Stimulated activated CD4-positive, alpha-beta T cell treated with anti-CD3 and anti-CD28 coated beads, Interleukin-15, amount 100 ng/mL, for 1 hour (primary cell): ENCODE measurements at places on chromosomes 11 and 22.

DNA sequence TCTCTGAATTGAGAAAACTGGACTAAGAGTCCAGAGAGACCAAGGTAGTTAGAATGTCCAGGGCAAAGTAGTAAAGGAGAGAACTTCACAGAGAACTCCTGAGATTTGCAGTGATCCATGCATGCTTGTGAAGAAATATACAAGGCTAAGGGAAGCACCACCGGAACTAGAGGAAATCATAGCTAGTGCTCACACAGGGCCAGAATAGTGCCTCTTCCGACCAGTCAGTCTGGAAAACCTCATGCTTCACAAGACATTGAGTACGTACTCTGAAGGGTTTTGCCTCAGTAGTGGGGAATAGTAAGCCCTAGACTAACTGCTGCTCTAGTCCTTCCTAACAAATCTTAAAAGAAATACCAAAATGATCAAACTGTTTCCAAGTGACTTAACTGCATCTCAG, 108.0 kb downstream of the LRRC32 start:
- no peak for DNase-seq

DNA sequence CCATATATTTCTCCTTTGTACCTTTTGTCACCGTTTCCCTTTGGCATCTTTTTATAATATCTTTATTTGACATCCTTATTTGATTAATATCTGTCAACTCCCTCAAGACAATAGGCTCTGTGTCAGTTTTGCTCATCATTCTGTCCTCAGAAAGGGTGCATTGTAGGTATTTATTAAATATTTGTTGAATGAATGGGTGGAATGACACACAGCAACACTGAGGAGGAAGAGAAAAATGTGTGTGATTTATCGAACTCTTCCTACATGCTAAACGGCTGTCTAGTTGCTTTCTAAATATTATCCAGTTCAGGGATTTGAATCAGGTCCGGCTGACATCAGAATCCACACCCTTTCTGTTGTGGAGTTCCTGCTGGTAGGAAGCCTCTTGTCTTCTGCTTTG, 98.2 kb downstream of the NAV2 start:
- no peak for DNase-seq

- no peak for DNase-seq
These were observed 816.3 kb downstream of the NTM start for GRCh38 chr11:132186699-132187098.

DNA sequence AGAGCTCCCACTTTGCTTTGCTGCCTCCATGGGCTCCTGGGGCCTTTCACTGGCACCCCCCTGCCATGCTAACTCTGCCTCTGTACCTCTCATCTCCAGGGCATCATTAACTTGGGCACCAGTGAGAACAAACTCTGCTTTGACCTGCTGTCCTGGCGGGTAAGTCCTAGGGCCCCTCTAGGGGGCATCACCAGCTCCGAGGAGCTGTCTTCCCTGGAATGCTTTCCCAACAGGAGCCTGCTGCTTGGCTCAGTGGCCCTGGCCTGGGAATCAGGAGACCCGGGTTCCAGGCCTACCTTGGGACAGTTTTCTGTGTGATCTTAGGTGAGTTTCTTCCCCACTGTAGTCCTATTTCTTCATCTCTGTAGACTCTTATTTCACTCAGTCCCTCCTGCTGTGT, 5.1 kb downstream of the ACCS start:
- no peak for DNase-seq

GRCh38 chr22:21443735-21444421, 23.3 kb upstream of the TMEM191C start:
- DNase-seq = no peak

DNA sequence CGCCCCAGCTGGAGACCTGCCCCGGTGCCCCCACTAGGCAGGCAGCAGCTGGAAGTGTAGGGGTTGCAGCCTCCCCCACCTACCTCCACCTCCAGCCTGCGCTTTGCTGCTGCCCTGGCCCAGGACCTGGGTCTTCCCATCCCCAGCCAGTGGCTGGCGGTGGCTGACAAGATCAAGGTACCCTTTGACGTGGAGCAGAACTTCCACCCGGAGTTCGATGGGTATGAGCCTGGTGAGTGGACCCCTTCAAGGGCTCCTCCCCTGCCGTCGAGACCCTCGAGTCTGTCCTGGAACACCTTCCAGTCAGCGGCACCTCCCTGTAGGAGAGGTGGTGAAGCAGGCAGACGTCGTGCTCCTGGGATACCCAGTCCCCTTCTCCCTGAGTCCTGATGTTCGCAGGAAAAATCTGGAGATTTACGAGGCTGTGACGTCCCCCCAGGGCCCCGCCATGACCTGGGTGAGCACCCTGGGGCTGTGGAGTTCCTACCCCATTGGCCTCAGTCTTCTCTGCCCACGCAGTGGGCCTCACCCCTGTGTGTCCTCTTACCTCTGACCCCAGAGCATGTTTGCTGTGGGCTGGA, 4.4 kb downstream of the PGGHG start:
- no peak for DNase-seq

DNA sequence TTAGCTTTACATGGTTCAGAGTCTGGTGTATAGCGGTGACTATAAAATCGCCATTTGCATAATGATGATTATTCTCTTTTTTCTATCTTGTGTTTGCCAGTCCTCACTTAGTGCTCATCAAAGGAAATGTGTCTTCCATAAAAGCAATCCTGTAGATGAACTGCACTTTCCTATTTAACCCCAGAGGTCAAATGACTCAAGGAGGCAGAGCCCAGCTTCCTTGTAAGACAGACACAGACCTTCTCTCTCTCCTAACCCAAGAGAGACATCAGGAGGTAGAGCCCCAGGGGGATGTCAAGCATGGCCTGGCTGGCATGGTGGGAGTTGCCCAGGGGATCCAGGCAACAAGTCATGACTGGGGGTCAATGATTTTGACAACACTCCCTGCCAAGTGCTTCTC, 46.9 kb upstream of the CRTAM start:
- DNase-seq = no peak

- DNase-seq = no peak
These were observed 32.1 kb upstream of the GNB1L start for GRCh38 chr22:19886605-19887255.

- peak; percentile 18 for DNase-seq
These were observed 22.9 kb downstream of the FLI1 start for GRCh38 chr11:128716661-128717210.

- DNase-seq = no peak
These were observed 10.5 kb downstream of the MAP4K2 start for GRCh38 chr11:64792482-64792881.

DNA sequence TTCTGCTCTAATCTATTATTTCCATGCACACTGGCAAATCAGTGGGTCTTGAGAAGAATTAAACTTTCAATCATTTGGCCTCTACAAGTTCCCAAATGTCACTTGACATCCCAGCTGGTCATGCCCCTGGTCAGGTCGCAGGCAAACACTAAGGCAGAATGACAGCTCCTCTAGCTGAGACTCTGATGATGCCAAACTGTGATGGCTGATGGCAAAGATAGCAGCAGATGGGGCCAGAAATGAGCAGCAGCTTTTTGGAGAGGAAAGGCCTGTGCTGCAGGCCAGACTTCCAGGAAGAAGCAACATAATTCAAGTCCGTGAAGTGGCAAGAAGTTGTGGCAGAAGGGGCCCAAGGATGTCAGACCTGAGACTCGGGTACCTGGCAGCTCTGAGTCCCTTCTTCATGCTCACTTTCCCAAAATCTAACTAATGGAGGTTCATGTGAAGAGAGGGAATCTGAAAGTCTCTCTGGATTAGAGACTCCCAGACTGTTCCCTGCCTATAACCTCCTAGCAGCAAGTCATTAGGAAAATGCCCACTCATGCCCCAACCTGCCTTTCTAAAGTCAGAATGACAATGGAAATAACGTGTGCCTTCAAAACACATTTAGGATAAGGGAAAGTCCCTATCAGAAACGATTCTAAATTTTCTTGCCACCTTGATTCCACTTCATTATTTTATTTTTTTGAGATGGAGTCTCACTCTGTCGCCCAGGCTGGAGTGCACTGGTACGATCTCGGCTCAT, 9.4 kb upstream of the PMM1 start:
- no peak for DNase-seq

DNA sequence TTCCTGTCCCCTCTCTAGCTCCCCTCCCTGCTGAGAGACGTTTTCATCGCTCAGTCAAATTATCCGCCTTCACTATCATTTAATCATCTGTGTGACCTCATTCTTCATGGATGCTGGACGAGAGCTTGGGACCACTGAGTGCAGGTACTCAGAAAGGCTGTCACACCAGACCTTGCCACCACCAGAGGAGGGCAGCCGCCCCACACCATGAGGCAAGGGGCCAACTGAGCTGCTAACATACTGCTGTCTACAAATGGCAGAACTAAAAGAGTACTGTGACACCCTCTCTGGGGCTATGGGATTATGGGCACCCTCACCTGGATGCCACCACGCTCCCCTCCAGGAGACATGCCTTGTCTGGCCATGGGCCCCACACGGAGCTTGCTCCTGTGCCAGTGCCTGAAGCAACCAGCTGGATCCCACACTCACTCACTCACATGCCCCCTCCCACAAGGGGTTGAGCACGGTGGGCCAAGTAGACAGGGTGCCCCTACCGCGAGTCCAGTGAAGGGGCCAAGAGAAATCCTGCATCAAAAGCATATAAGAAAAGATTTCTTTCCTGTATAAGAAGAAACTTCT, 670.0 kb upstream of the CCDC90B start:
- no peak for DNase-seq

- no peak for DNase-seq
These were observed 84.7 kb downstream of the MSANTD4 start for GRCh38 chr11:105937331-105937730.

GRCh38 chr11:57647960-57648800, 1.5 kb downstream of the YPEL4 start:
- no peak for DNase-seq

- no peak for DNase-seq
These were observed 4.3 kb upstream of the SBF2 start for GRCh38 chr11:10298342-10298741.

- DNase-seq = no peak
These were observed 320.9 kb downstream of the SHANK2 start for GRCh38 chr11:70931430-70931829.

DNA sequence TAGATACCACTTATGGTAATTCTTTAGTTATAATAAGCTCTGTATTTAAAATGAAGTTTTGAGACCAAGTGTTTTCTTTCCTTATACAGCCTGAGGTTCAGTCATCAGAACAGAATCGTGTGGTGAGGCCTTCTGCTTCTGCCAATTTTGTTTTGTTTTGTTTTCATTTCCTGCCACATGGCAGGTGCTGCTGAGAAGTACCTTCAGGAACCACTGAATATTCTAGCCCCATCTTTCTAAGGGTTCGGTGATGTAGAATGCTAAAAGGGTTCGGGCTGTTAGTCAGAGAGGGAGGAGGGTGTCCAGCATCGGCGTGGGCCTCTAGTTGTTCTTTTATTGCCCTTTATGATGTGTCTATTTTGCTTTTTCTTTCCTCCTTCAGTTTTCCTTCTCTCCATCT, 25.8 kb downstream of the TNRC6B start:
- no peak for DNase-seq

DNA sequence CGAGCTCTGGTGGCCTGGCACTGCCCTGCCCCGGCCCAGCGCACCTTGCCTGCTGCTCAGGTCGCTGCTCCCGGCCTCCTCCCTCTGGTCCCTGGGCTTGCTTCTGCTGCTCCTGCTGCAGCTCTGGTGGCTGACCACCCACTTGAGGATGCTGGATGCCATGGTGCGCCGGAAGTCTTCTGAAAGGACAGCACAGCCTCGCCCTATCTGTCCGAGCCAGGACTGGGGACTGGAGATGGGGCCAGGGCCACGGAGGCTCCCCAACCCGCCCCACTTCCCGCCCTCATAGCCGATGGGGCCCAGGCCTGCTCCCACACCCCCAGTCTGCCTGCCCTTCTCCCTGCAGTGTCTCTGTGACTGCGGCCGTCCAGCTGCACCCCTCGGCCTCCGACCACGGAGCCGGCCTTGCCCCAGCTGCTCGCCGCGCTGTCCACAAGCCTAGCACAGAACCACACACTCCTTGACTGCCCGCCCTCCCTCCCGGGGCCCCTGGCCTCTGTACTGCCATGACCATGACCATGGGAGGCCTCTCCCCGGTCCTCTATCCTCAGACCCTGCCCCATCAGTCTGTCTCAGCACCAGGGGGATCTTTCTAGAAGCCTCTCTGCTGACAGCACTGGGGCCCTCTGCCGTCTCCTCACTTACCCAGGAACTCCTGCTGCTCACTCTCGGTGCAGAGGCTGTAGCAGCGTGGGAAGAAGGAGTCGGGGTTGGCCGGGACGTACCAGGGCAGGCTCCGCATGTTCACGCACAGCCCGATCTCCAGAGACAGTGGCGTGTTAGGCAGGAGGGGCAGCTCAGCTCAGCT, 12.7 kb downstream of the TTLL8 start:
- no peak for DNase-seq

DNA sequence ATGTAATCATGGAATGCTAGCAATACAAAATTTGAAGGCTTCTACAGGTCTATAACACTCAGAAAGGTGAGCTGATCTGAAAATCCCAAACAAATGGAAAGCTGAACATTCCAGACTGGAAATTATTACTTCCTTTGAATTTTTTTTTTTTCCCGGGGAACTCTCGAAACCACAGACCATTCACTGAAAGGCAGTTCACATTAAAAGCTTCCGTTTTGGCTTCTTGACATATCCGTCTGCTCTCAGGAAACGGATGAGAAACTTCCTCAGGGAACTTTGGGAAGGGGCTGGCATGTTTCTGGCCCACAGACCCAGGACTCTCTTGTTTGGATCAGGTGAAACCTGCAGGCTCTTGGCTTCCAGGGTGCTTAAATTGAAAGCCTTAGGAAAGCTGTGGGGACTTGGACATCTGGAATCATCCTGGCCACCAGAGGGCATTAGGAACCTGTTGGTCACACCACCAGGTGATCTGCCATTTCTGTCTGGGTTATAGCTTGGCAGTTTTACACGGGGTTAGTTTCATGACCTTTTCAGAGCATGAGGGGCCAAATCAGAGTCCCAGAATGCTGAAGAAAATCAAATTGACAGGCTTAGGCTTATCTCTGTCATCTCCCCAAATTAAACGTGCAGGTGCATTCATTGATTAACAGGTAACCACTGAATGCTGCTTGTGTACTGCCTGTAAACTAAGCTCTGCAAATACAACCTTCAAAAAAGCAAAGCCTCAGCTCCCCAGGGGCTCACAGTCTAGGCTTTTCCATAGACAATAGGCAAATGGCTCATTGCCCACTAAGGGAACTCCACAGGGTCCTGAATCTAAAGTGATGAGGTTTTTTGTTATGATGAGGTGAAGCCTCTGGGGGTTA, 22.7 kb upstream of the GRAMD1B start:
- DNase-seq = no peak

GRCh38 chr22:38442967-38443627, 11.9 kb downstream of the KCNJ4 start:
- no peak for DNase-seq

DNA sequence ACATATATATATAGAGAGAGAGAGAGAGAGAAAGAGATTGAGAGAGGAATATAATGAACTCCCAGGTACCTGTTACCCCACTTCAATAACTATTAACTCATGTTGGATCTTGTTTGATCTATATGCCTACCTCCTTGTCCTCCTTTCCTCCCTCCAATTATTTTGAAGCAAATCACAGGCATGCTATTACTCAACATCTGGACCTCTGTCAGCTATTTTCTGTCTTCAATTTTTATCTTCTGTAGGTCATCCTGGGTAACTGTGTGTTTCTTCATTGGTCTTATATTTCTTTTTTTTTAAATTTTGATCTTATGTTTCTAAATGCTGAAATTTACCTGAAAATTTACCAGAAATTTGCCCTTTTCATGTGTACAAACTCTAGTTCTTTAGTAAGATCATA, 24.8 kb downstream of the UVRAG start:
- no peak for DNase-seq
